ENCODE measurements at places on chromosomes 13 and 19.

GRCh38 chr13:97639236-97639635 is 205.3 kb downstream of the RAP2A start:
- DNase-seq: no peak

DNA sequence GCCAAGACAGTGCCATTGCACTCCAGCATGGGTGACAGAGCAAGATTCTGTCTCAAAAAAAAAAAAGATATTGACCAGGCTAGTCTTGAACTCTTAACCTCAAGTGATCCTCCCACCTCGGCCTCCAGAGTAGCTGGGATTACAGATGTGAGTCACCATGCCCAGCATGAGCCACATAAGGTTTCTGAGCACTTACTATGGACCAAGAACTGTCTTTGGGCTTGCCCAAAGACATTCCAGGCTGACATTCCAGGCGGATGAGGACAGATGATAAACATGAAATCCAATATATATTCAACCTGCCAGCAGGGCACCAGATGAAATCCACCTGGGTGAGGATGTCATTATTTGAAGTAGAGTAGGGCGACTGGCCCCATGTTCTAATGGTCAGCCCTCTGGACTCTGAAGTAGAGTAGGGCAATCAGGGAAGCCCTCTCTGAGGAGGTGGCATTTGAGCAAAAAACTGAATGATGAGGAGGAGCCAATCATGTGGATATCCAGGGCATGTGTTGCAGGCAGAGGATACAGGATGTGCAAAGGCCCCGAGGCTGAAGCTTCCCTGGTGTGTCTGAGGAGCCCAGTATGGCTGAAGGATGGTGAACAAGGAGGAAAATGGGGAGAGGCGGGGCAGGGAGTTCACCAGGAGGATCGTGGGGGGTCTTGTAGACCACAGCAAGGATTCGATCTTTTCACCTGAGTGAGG is 4.0 kb downstream of the C19orf38 start:
- DNase-seq: peak; percentile 76

DNA sequence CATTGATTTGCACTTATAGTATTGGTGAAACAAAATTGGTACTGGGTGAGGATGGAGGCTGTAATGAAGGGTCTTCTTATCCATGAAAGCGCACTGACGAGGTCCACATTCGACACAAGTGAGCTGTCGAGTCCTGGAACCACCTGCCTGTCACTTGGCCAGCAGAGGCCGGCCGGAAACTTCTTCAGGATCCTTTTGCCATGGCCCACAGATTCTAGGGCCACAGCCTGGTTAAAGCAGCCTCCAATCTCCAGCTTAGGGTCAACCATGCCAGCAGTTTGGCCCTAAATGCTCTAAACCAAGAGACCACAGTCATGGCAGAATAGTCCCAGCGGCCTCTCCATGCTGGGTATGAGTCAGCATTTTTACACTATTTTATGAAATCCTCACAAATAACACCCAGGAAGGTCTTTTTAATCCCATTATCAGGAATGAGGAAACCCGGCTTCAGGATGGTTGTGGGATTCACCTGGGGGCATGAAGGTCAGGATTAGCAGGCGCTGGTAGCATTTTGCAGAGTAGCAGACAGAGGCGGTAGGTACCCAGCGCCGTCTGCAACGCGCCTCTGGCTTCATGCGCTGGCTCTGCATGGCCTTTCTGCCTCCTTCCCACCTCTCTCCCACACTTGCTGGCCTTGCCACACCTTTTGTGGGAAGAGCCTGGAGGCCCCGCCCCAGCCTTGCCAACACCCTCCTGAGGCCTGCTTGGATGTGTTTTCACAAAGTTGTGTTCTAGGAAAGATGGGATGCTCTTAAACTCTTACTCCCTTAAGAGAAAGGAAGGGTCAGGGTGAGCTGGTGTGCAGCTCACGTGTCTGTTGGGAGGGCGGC is 15.2 kb downstream of the GAS6 start:
- DNase-seq: no peak

DNA sequence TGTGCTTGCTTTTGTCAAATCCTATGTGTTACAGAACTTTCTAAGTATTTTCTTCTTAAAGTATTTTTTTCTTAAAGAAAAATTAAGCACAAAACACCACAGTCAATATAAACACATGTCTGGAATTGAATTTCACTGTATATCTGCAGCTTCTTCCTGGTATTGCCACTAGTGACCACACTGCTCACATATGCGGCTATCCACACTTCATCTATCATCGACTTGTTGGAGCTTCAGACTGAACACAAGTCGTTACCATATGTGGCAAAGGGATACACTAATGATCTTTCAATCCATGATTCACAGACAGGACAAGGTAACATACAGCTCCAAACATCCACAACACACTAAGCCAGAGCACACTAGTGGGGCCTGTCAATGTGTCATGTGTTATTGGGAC is 498.4 kb upstream of the ARGLU1 start:
- peak; percentile 14 for DNase-seq

DNA sequence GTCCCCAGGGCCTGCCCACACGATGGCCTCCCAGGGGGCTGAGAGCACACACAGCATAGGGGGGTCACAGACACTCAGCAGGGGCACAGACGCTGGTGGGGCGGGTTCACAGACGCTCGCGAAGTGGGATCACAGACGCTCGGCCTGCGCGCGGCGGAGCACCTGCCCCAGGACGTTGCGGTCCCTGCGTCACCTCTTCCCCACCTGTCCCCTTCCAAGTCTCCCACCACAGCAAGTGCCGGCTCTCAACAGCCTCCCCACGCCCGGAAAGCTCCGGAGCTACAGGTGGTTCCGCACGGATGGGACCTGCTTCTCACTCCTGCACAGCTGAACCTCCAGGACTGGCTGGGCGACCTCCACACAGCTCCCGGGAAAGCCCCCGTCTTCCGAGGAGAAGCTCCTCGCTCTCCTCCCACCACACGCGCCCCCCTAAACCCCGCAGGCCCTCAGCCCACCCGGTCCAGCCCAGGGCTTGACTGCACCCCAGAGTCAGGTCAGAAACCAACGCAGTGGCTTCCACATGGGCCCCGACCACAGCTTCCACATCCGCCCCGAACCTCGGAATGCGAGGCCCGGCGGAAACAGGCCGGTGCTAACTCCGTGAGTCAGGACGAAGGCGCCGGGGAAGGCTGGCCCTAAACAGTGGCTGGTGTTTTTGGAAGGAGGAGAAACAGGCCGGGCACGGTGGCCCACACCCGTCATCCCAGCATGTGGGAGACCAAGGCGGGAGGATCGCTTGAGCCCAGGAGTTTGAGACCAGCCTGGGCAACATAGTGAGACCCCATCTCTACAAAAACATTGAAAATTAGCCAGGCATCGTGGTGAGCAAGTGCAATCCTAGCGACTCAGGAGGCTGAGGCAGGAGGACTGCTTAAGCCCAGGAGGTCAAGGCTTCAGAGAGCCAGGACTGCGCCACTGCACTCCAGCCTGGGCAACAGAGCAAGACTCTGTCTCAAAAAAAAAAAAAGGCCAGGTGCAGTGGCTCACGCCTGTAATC is 16.5 kb downstream of the BTBD2 start:
- no peak for DNase-seq

GRCh38 chr13:24052547-24053518 is 107.7 kb upstream of the SPATA13 start:
- peak; percentile 80 for DNase-seq

DNA sequence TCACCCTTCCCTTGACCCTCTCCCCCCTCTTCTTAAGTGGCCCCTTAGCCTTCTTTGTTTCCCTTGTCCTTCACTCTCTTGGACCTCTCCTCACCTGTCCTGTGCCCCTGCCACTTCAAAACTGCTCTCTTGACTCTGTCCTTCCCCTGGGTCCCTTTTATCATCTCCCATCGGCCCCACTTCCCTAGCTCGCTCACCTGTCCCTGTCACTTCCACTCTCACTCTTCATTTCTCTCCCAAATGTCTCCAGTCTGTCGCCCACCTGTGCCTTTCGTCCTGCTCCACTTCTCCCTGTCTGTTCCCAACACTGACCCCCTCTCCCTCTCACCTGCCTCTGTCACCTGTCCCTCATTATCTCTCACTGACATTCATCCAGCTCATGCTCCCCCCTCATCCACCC is 699 bp downstream of the IFNL1 start:
- DNase-seq: no peak

DNA sequence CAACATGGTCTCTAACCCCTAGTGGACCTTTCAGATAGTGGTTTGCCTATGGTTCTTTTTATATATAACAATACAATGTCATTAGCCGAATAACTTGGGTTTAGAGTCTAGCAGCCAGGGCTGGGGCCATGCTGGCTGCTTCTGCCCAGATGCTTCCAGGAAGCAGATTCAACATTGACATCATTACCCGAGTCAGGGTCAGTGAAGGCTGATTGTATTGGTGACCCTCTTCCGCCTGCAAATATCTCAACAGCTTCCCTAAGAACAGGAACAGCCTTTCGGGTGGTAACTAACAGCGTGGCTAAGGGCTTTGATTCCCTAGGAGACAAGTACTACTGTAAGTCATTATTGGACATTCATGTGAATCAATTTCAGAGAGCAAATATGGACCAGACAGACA is 476.4 kb downstream of the UQCRFS1 start:
- DNase-seq: no peak

DNA sequence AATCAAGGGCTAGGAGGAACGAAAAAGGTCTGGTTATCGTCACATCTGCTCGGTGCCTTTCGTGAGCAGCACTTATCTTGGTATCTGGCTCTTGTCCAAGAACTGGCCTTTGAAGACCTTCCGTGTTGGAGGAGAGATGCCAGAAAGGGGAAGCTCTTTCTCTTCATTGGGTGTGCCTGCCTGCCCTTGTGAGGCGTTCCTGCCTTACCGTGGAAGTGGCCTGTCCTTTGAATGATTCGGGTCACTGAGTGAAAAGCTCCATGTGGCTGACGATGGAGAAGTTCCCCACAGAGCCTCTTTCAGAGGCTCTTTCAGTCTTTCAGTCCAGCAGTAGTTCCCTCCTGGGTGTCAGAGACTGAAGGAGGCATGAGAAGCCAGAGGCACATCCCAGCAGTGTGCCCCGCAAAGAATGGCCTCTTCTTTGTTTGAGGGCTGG is 121.5 kb upstream of the SLC10A2 start:
- no peak for DNase-seq

DNA sequence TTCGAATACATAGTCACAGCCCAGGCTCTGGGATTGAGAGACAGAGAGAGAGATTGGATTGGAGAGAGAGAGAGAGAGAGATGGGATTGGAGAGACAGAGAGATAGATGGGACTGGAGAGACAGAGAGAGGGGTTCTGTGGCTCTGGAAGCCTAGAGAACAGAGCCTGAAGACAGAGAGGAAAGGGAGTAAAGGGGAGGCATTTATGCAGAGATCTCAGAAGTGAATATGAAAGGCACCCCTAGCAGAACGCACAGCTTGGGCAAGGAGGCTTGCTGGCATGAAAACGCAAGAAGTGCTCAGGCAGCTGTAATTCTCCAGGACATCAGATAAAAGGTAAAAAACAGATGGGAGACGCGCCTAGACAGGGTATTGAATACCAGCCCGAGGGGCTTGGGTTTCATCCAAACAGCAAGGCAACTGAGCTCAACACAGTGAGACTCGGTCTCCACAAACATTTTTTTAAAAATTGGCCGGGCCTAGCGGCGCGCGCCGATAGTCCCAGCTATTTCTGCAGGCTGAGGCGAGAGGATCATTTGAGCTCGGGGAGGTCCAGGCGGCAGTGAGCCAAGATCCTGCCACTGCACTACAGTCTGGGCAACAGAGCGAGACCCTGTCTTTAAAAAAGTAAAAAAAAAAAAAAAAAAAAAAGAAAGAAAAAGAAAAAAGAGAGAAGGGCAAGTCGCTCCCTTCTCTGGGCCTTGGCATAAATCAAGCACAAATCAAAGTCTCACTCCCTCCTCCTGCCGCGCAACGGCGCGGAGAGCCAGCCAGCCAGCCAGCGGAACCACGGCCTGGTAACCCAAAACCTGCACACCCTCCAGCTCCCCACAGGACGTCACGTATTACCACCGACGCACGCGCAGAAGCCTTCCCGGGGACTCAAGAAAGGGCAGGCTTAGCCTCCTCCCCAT is 774 bp upstream of the PPP2R1A start:
- no peak for DNase-seq

- DNase-seq: no peak
These were observed 8.7 kb downstream of the IFNL1 start for GRCh38 chr19:39304701-39305571.

DNA sequence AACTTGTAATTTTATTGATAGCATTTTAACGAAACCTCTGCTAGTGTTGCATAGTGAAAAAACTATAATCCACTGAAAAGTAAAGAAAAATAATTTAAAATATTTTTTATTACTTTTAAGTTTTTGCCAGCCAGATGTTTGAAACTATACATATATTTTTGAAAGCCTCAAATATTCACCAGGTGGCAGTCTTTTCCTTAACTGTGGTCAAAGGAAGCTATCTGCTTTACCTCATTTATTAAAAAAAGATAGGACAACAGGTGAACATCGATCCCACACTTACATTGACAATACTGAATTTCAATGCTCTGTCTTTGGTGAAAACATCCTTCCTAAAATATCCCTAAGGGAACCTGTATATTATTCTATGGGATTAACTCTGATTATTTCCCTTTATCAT is 100.5 kb downstream of the TRPC4 start:
- no peak for DNase-seq

DNA sequence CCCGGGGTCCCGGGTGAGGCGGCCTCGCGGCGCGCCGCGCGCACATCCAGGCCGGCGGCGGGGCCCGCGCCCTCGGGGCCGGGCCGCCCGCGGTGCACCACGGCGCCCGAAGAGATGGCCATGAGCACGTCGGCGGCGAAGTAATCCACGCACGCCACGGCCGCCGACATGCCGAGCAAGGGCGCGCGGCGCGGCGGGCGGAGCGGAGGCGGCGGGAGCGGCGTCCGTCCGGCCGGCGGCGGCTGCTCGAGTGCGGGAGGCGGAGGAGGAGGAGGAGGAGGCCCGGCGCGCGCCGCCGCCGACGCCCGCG is at the start of gene KLF16:
TSS of gene KLF16 (minus strand) at position 252 of the 310 bp plus-strand sequence. CDS start at position 170, 82 bp downstream.
- DNase-seq: no peak

DNA sequence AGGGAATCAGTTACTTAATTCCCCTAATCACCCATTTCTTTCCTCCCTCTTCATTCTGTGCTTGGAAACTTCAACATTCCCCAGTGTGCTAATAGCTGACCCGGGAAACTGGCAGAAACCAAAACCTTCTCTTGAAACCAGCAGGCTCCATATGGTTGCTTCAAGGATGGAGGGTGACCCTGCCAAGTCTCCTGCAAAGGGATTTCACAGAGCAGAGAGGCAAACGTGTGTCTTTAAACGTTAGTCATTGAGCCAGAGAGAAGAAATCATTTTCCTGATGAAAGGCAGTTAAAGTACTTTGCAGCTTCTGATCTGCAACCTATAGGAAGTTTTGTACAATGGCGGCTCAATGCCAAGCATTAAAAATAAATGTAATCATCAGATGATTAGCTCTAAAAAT is 220.9 kb downstream of the POU4F1 start:
- no peak for DNase-seq

- DNase-seq: no peak
These were observed 3.8 kb upstream of the GRTP1 start for GRCh38 chr13:113367771-113368170.

GRCh38 chr13:112506046-112506445 is 81.9 kb downstream of the TUBGCP3 start:
- DNase-seq: no peak

- DNase-seq: no peak
These were observed 319.7 kb upstream of the TSHZ3 start for GRCh38 chr19:31668921-31669320.
